ENCODE measurements at places on chromosomes 16 and 17.

- DNase-seq = no peak
These were observed 47.0 kb downstream of the MFSD11 start for GRCh38 chr17:76784926-76785325.

GRCh38 chr17:58007781-58008706 lies 998 bp upstream of the SRSF1 start:
- no peak for DNase-seq

GRCh38 chr16:65788434-65789140 lies 577.9 kb upstream of the CDH5 start:
- DNase-seq = no peak

- no peak for DNase-seq
These were observed 4.0 kb downstream of the PYY start for GRCh38 chr17:43949781-43950180.

- DNase-seq = no peak
These were observed 292.6 kb upstream of the SOX9 start for GRCh38 chr17:71828182-71828596.

- DNase-seq = no peak
These were observed 45.4 kb downstream of the COG7 start for GRCh38 chr16:23407436-23408127.

DNA sequence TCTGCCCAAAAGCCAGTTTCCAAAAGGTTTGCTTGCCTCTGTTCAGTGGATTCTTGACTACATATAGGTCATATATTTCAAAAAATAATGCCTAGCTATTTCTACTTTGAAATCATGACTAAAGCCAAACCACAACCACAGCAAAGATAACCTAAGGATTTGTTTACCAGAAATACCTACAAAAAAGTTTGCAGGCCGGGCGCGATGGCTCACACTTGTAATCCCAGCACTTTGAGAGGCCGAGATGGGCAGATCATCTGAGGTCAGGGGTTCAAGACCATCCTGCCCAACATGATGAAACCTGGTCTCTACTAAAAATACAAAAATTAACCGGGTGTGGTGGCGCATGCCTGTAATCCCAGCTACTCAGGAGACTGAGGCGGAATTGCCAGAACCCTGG lies 15.2 kb downstream of the CARHSP1 start:
- no peak for DNase-seq
